Activated CD4-positive, alpha-beta memory T cell treated with anti-CD3 and anti-CD28 coated beads, Interleukin-2, amount 10 ng/mL, durations not matched to agents 7 days and 5 days (primary cell): ENCODE measurements at places on chromosomes 3 and 15. TPM values are rescaled to one million over a fixed set of nuclear protein-coding genes. Genes with fewer than 3 reads are reported as not detected.

- no peak for DNase-seq
- H3K4me3 ChIP-seq: no peak overlapping the region
- no peak overlapping the region for H3K27ac ChIP-seq
- peaks cover 45% of the 10 kb centered on the region for H3K4me1 ChIP-seq
- no peaks in the 10 kb centered on the region for H3K27me3 ChIP-seq
Measured at GRCh38 chr3:17050071-17050470, 165.3 kb downstream of the PLCL2 start.

DNA sequence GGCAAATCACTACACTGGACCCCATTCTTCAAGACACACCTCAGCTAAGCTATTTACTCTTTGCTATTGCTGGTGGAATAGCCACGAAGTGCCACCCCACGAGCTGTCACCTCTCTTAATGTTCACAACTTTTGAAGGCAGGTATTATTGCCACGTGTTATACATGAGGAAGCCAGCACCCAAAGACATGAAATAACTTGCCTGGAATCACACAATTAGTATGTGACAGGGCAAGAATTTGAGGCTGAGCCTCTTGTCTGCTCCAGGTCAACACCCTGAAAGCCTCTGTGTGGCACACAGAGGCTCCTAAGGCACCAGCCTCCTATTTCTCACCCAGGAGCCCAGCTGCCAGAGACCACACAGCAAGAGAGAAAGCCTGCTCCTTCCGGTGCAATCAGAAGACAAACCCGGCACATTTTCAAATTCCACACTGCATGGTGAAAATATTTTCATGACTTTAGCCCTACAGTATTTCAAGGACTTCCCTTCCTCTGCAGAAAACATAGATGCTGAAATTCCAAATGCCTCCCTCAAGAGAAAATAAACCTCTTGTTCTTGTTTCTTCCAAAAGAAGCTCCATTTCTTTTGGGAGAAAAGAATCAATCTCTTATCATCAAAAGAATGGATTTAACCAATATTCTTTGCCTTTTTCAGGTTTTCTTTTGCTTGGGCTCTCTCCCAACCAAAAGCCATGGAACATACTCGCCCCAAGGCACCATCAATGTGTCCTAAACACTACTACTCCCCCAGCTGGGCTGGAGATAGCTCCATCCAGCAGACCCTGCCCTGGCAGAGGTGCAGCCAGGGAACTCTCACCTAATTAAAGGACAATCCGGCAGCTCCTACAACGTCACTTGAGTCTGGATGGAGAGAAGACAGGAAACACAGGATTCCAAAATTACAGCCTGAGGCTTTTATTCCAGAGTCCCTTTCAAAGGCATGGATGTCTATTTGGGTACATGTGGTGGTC lies 84.7 kb upstream of the THBS1 start:
- H3K4me3 ChIP-seq: no peak overlapping the region
- no peaks in the 10 kb centered on the region for H3K36me3 ChIP-seq
- peaks cover 38% of the 10 kb centered on the region for H3K4me1 ChIP-seq
- no peak for DNase-seq
- no peak overlapping the region for H3K27ac ChIP-seq
- H3K27me3 ChIP-seq: peaks cover 13% of the 10 kb centered on the region

GRCh38 chr3:67468511-67468910 lies 185.9 kb downstream of the SUCLG2 start:
- H3K27ac ChIP-seq: no peak overlapping the region
- H3K4me3 ChIP-seq: no peak overlapping the region
- peaks cover 31% of the 10 kb centered on the region for H3K36me3 ChIP-seq
- no peaks in the 10 kb centered on the region for H3K4me1 ChIP-seq
- no peaks in the 10 kb centered on the region for H3K27me3 ChIP-seq
- no peak for DNase-seq

DNA sequence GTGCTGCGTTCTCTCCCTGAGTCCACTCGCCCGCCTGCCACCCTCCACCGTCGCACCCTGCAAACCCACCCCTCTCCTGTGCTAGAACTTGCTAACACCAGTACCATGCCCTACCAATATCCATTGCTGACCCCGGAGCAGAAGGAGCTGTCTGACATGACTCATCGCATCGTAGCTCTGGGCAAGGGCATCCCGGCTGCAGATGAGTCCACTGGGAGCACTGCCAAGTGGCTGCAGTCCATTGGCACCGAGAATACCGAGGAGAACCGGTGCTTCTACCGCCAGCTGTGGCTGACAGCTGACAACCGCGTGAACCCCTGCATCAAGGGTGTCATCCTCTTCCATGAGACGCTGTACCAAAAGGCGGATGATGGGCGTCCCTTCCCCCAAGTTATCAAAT lies 4.9 kb upstream of the ALAS1 start:
- no peaks in the 10 kb centered on the region for H3K27me3 ChIP-seq
- no peak for DNase-seq
- peaks cover 32% of the 10 kb centered on the region for H3K4me1 ChIP-seq
- H3K27ac ChIP-seq: no peak overlapping the region
- H3K36me3 ChIP-seq: no peaks in the 10 kb centered on the region

- no peak overlapping the region for H3K27ac ChIP-seq
- no peaks in the 10 kb centered on the region for H3K4me1 ChIP-seq
- no peaks in the 10 kb centered on the region for H3K27me3 ChIP-seq
Measured at GRCh38 chr3:99175276-99175812, 273.8 kb upstream of the DCBLD2 start.

DNA sequence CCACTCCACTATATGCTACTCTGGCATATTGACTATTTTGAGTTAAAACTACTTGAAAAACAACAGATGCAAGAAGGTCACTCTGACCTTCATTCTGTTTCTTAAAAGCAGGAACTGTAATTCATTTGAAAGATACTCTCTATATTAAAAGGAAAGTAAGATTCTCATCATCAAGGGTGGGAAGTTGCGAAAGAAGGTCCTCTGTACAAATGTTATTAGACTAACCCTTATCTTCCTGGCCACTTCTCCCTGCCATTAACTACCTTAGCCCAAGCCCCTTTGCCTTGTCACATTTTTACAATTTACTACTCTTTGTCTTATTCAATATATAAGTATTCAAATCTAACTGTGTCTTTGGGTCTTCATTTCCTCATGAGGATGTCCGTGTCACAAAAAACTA lies 16.1 kb downstream of the SIDT1 start:
- H3K27ac ChIP-seq: no peak overlapping the region
- no peak overlapping the region for H3K4me3 ChIP-seq
- H3K36me3 ChIP-seq: peaks cover 27% of the 10 kb centered on the region

- H3K4me1 ChIP-seq: no peaks in the 10 kb centered on the region
- no peaks in the 10 kb centered on the region for H3K36me3 ChIP-seq
- no peak for DNase-seq
- no peak overlapping the region for H3K27ac ChIP-seq
- no peak overlapping the region for H3K4me3 ChIP-seq
- H3K27me3 ChIP-seq: no peaks in the 10 kb centered on the region
Measured at GRCh38 chr3:129718201-129718600, 111.7 kb upstream of the PLXND1 start.

DNA sequence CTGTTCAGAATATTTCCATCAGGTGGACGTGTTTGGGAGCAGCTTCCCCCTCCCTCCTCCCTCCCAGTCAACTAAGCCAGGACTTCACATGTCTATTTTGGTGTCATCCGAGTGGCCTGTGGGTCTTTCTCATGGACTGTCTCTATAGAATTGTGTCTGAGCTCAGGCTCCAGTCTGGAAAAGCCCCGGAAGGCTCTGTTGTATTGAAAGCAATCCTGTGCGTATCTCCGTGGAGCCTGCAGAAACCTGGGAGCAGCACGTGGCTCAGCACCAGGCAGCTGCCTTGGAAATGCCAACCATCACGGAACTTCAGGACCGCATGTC lies 25.2 kb downstream of the COLQ start:
- no peaks in the 10 kb centered on the region for H3K27me3 ChIP-seq
- no peak overlapping the region for H3K4me3 ChIP-seq

GRCh38 chr3:82274897-82275296 lies 513.5 kb upstream of the GBE1 start:
- no peaks in the 10 kb centered on the region for H3K4me1 ChIP-seq
- DNase-seq: no peak
- no peak overlapping the region for H3K27ac ChIP-seq
- no peak overlapping the region for H3K4me3 ChIP-seq

- H3K4me3 ChIP-seq: no peak overlapping the region
- no peaks in the 10 kb centered on the region for H3K27me3 ChIP-seq
- no peaks in the 10 kb centered on the region for H3K4me1 ChIP-seq
- H3K36me3 ChIP-seq: no peaks in the 10 kb centered on the region
- no peak overlapping the region for H3K27ac ChIP-seq
- no peak for DNase-seq
Measured at GRCh38 chr15:37788330-37788729, 146.1 kb upstream of the TMCO5A start.

GRCh38 chr3:172104471-172105072 lies 65.2 kb downstream of the FNDC3B start:
- DNase-seq: no peak
- H3K27ac ChIP-seq: peak overlapping the region; percentile 38
- peaks cover 2% of the 10 kb centered on the region for H3K27me3 ChIP-seq
- peaks cover 14% of the 10 kb centered on the region for H3K36me3 ChIP-seq

GRCh38 chr3:13891017-13891392 lies 11.1 kb upstream of the WNT7A start:
- peak overlapping the region; percentile 18 for H3K4me3 ChIP-seq
- no peak for DNase-seq
- peak overlapping the region; percentile 91 for H3K27ac ChIP-seq
- H3K27me3 ChIP-seq: peaks cover 4% of the 10 kb centered on the region
- peaks cover 3% of the 10 kb centered on the region for H3K36me3 ChIP-seq

GRCh38 chr15:37359101-37359892 lies 258.9 kb upstream of the MEIS2 start:
- H3K27ac ChIP-seq: no peak overlapping the region
- no peaks in the 10 kb centered on the region for H3K36me3 ChIP-seq
- no peak for DNase-seq
- H3K4me1 ChIP-seq: no peaks in the 10 kb centered on the region

DNA sequence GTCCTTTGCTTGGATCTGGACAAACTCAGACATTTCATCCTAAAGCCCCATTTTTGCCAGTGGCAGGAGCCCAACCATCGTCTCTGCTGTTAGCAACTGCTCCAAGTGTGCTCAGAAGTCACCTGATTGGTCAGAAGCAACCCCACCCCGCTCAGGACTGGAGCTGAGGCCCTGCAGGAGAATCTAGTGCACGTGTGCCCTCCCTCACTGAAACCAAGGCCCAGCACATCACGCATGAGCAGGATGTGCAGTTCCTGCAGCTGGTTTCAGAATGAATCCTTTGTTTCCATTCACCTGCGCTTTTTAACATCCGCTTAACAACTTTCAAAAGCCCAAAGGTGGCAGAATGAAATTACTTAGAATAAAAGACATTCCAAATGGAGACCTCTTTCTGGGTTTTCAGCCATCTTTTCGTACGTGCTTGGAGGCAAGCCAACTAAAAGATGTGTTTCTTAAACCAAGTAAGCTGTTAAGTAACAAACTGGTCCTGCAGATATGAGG lies 81.2 kb downstream of the SRGAP3 start:
- H3K4me3 ChIP-seq: no peak overlapping the region
- H3K4me1 ChIP-seq: peaks cover 2% of the 10 kb centered on the region

- no peak for DNase-seq
- H3K36me3 ChIP-seq: peaks cover 21% of the 10 kb centered on the region
- no peak overlapping the region for H3K4me3 ChIP-seq
- H3K4me1 ChIP-seq: peaks cover 4% of the 10 kb centered on the region
- H3K27me3 ChIP-seq: no peaks in the 10 kb centered on the region
Measured at GRCh38 chr15:68218331-68218730, 11.2 kb downstream of the CLN6 start.

DNA sequence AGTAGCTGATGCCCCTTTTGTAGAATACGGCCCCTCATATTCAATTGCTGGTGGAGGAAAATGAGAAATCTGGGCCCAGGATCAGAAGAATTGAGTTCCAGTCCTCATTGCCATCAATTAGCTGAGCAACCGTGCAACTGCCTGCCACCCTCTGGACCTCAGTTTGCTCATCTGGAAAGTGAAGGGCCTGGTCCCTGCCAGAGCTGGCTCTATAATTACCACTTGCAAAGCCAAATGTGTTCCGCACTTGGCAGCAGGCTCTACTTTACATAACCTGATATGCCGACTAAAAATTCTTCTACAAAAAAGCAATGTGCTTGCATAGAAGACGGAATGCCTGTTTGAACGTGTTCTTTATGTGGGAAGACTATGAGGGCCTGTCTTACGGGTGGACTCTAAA lies 8.6 kb upstream of the ITGB5 start:
- H3K27ac ChIP-seq: no peak overlapping the region
- H3K4me3 ChIP-seq: no peak overlapping the region
- no peaks in the 10 kb centered on the region for H3K36me3 ChIP-seq
- DNase-seq: no peak

DNA sequence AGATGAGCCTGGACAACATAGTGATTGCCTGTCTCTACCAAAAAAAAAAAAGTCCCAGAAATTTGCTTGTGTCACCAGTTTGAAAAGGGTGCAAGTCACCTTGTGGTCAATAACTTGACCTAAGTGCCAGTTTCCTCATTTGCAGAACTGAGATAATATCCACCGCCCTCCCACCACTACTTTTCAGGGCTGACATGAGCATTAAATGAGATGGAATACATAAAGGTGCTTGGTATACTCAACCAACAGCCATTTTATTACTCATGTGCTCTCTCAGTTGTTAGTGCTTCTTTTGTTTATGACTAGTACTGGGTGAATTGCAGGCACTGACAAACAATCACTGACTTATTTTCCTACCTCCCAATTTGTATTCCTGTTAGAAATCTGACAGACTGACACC lies 340.5 kb upstream of the SATB1 start:
- H3K27ac ChIP-seq: no peak overlapping the region
- no peaks in the 10 kb centered on the region for H3K27me3 ChIP-seq
- H3K4me3 ChIP-seq: no peak overlapping the region
- no peak for DNase-seq
- peaks cover 2% of the 10 kb centered on the region for H3K4me1 ChIP-seq
- H3K36me3 ChIP-seq: no peaks in the 10 kb centered on the region

GRCh38 chr15:41019174-41019573 lies 65.9 kb downstream of the CHAC1 start:
- no peak overlapping the region for H3K27ac ChIP-seq
- peaks cover 14% of the 10 kb centered on the region for H3K4me1 ChIP-seq
- H3K27me3 ChIP-seq: no peaks in the 10 kb centered on the region
- no peak for DNase-seq

- peaks cover 25% of the 10 kb centered on the region for H3K27me3 ChIP-seq
- no peak for DNase-seq
- H3K36me3 ChIP-seq: no peaks in the 10 kb centered on the region
- no peak overlapping the region for H3K27ac ChIP-seq
- no peak overlapping the region for H3K4me3 ChIP-seq
Measured at GRCh38 chr15:69517052-69517451, 64.4 kb downstream of the RPLP1 start.

DNA sequence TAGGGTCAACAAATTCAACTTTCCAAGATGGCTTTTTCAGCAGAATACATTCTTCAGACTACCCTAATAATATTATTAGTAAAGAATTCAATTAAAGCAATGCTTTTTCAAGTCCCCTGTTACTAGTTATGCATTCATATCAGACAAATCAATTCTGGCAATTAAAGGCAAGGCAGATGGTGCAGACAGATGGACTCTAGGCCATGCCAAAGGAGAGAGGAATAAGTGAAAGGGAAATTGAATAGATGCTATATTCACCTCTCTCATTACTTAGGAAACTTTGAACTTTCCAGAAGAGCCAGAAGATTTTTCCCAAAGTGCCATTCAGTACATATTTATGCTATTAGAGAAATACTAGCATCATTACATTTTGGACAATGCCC lies 487.7 kb upstream of the RASGRP1 start:
- no peaks in the 10 kb centered on the region for H3K4me1 ChIP-seq
- no peak overlapping the region for H3K4me3 ChIP-seq
- H3K27me3 ChIP-seq: peaks cover 16% of the 10 kb centered on the region
- DNase-seq: no peak
- no peaks in the 10 kb centered on the region for H3K36me3 ChIP-seq

Gene ASB14
- total RNA-seq: not detected

Gene CCRL2
- total RNA-seq: 6.2 TPM

Gene RTF1
- total RNA-seq: 33.9 TPM

Gene IL20RB
- 1.4 TPM for total RNA-seq

Gene KLHL18
- total RNA-seq: 19.4 TPM

Gene SLC28A1
- not detected for total RNA-seq

Gene ZNF80
- 0.28 TPM for total RNA-seq
